ENCODE measurements at places on chromosomes 5 and 9.

GRCh38 chr5:159262472-159262858 lies 625 bp upstream of the UBLCP1 start:
- no peak for DNase-seq

DNA sequence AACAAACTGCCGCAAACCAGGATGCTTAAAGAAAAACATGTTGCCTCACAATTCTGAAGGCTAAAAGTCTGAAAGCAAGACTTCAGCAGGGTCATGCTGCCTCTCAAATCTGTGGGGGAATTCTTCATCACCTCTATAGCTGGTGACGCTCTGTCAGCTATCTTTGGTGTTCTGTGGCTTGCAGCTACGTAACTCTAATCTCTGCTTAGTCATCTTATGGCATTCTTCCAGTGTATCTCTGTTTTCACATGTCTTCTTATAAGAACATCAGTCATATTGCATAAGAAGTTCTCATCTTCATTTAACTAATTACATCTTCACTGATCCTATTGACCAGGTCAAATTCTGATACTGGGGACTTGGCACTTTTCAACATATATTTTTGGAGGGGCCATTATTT lies 243.0 kb downstream of the CDH10 start:
- no peak for DNase-seq

DNA sequence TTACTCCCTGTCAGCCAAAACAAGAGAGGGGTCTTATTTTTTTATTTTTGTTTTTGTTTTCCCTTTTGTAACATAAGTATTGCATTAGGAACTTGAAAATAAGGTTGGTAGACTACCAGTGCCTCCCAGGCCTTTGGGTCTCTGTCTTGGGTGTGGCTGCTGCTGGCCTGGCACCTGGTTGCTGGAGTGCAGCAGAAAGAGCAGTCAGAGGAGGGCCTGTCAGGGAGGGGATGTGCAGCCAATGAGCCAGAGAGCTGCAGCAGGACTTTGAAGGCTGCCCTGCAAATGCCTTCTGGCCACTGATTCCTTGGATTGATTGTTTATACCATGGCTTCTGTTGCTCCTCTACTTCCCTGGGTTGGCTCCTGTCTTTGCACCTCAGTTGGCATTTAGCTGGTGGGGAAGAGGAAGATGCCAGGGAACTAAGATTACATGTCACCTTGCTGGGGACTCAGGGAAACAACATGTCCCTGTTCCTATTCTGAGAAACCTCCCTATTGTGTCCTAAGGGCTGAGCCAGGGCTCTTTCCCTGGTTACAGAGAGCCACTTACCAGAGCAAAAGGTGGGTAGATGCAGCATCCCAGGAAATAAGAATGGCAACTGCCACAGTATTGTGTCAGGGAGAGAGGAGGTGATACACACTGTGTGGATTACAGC lies 66.6 kb downstream of the ANGPTL2 start:
- DNase-seq, result no peak

DNA sequence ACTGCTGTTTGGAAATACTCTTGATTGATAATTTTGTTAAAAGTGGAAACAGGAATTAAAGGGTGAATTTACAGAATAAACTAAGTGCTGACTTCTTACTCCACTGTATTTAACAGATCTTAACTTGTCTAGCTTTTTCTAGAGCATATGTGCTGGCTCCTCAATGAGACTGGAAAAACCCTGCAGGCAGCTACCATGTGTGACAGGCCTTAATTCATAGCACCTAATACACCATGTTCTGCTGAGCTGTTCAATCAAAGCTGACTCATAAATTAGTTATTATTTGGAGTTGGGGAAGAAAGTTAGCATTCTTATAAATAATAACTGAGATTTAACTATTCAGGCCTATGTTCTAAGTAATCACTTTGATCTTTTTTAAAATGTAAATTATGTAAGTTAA lies 29.4 kb downstream of the CTNNAL1 start:
- no peak for DNase-seq

DNA sequence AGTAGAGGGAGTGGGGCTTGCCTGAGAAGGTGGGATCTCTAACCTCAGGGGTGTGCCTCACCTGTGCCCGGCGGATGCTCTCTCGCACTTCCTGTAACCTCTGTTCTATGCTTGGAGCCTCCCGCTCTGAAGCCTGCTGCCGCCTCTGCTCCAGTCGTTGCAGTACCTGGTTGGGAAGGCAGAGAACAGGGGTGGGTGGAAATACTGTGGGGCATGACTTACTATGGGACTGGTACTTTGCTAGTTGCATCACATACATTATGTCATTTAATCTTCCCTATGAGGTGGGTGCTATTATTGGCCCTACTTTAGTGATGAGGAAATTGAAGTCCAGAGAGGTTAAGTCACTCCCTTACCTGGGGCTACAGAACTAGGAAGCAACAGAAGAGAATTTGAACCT lies 5.2 kb downstream of the FCHSD1 start:
- no peak for DNase-seq

- DNase-seq, result peak; percentile 31
Measured at GRCh38 chr9:108374626-108375025, 481.2 kb downstream of the ACTL7B start.

DNA sequence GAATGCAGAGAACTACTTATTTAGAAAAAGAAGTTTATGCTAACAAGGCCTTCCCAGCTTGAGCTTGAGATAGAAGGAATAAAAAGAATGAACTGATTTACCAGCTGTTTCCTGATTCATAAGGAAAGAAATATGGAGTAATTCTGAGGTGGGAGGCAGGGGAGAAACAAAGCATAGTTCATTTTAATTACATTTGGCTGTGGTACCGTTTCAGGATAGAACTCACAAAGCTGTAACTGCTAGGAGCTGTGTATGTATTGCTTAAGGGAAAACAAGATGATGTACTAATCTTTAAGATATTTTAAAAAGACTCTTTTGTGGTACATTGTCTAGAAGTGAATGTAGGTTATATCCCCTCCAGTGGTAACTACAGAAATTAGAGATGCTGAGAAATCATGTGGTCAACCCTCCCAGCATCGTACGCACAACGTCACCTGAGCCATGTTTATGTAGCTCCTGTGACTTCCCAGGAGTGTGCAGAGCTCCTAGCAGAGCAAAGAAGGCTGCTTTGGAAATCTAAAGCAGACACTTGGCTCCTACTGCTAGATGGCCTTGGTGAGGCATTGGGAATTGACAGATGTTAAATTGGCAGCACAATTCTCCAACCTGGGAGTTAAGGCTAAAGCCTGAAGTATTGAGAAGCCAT lies 208.3 kb upstream of the VLDLR start:
- no peak for DNase-seq

GRCh38 chr5:163373436-163374084 lies 63.8 kb upstream of the CCNG1 start:
- no peak for DNase-seq

GRCh38 chr9:31556667-31557463 lies 827.6 kb upstream of the ACO1 start:
- no peak for DNase-seq

DNA sequence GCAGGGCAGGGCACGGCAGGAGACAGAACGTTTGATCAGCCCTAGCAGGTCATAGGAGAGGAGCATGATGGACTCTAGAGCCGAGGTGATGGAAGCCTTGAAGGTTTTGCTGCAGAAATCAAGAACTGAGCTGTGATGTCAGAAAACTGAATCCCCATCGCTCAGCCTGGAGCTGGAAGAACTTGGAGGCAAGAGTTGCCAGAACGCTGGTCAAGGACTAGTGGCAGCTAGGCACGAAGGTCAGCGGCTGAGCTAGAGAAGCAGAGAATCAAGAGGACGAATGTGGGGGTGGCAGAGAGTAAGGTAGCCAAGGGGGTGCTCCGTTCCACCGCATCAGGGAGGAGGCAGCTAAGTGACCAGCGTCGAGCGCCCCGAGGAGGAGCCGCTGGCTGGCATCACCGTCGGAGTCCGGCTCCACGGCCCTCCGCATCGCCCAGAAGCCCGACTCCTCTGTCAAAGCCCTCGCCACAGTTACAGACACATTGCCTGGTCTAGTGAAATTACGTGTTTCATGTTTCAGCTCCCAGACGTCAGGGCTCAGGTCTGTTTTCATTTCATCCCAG lies 1.2 kb upstream of the GALNT10 start:
- DNase-seq, result peak; percentile 31

- no peak for DNase-seq
Measured at GRCh38 chr5:120532835-120533234, 68.7 kb downstream of the PRR16 start.

DNA sequence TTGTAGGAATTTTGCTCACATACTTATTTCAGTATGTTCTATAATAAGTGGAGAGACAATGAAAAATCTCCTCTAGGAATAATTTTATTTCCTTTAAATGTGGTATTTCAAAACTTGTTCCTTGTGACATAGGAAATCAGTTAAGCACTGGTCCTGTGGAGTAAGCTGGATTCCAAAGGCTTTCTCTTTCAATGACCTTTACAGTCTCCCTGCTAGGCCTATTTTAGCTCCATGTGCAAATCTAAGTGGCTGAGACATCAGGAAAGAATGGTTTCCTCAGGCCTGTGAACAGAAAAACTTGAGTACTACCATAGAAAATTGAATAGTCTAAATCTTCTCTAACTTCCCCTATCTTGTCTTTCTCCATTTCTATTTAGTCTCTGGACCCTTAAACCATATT lies 514.2 kb upstream of the TLE4 start:
- no peak for DNase-seq

DNA sequence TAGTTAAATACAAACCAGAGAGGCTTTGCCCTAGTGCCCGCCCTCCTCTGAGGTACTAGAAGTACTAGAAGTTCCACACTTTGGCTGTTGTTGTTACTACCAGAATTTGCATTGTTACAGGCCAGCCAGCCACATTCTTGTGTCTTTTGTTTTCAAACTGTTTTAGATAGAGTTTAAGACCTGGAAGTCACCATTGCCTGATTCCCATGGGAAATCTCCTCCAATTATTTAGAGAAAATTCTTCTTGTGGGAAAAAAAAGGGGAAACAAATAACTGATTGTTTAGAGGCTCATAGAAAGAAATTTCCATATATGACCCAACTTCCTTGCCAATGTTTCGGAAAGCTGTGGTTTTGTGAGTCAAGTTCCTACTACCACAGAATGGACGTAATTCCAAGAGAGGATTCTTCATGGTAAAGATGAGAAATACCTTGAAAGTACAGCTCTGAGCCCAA lies 252.2 kb downstream of the GOLPH3 start:
- DNase-seq, result peak; percentile 4

DNA sequence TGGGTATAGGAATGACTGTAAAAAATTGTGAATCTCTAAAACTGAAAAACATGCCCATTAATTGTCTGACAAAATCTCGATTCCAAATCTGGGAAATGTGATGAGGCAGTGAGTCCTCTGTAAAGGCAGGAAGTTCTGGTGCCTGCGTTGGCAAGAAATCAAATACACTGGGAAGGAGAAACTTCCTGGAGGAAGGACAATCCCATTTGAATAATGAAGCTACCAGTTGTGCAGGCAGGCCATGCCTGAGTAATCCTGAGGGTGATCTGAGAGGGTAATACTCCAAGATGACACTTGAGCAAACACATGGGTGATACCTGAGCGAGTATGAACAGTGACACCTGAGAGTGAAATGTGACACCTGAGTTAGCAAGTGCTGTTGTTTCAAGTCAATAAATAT lies 49.7 kb downstream of the KIF24 start:
- DNase-seq, result no peak

- DNase-seq, result peak; percentile 89
Measured at GRCh38 chr9:111944241-111944866, 47.7 kb downstream of the UGCG start.

- DNase-seq, result no peak
Measured at GRCh38 chr9:76744336-76744735, 19.9 kb upstream of the PCA3 start.

GRCh38 chr9:95954940-95955339 lies 79.4 kb downstream of the ERCC6L2 start:
- no peak for DNase-seq

GRCh38 chr9:91978740-91979414 lies 28.8 kb upstream of the ROR2 start:
- DNase-seq, result peak; percentile 40

GRCh38 chr5:172667786-172668593 lies 26.9 kb downstream of the NEURL1B start:
- DNase-seq, result no peak

- DNase-seq, result no peak
Measured at GRCh38 chr9:135492886-135493669, 7.4 kb upstream of the MRPS2 start.

GRCh38 chr9:87725356-87725899 lies 491 bp upstream of the CTSL start:
- peak; percentile 61 for DNase-seq

DNA sequence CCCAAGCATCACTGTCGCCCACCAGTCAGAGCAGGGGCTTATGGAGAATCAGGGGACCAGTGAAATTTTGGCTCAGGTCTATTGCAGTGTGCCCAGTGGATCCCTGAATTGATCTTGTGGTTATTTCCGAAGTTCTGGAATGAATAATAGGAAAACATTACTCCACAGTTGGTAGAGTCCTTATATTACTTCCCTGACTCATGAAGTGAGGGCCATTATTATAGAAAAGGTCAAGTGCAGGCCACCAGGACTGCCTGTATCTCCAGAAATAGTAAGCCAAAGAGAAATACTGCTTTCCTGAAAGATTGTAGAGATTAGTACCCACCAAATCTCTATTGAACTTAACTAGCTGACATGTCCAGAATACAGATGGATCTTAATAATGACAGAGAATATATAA lies 335.0 kb downstream of the NPR3 start:
- no peak for DNase-seq

GRCh38 chr9:132768932-132769905 lies 99.0 kb downstream of the GTF3C4 start:
- DNase-seq, result peak; percentile 67

- DNase-seq, result no peak
Measured at GRCh38 chr5:132877938-132878337, 4.5 kb downstream of the LEAP2 start.

GRCh38 chr9:106753155-106753671 lies 109.8 kb upstream of the ZNF462 start:
- DNase-seq, result peak; percentile 30

GRCh38 chr5:157328277-157328912 lies 62.5 kb downstream of the CYFIP2 start:
- peak; percentile 73 for DNase-seq

DNA sequence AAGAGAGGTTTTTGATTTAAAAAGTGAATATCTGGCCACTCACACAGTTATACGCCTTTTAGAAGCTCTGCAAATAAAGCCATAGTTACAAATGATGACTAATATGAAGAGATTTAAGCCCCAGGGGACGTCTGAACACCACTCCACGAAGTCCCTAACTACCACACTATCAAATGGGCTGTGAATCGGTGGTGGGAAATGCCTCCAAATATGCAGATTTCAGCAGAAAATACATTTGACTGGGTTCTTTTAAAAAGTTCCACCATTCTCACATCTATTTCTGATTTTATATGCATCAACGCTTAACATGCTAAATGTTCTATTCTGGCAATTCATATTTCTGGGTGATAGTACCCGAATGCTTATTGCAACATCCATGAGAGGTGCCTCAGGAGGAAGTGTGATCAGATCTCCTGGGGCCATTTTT lies 22.5 kb downstream of the TICAM2 start:
- DNase-seq, result no peak

DNA sequence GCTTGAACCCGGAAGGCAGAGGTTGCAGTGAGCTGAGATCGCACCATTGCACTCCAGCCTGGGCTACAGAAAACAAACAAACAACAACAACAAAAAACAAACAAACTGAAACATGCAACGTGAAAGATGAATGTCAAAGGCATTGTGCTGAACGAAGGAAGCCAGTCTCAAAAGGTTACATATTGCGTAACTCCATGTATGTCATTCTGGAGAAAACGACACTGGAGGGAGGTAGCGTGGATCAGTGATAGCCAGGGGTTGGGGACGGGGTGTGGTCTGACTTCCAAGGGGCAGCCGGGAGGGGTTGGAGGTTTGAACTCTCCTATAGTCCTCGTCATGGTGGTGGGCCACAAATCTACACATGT lies 12.1 kb upstream of the WDR5 start:
- peak; percentile 43 for DNase-seq

GRCh38 chr5:96091874-96092273 lies 130.2 kb upstream of the ELL2 start:
- DNase-seq, result no peak

All from suppressor macrophage (primary cell).